Vagina (tissue), 2 donors: ENCODE measurements at places on chromosomes 11 and 22. TPM values are rescaled to one million over a fixed set of nuclear protein-coding genes. Genes with fewer than 3 reads are reported as not detected.

DNA sequence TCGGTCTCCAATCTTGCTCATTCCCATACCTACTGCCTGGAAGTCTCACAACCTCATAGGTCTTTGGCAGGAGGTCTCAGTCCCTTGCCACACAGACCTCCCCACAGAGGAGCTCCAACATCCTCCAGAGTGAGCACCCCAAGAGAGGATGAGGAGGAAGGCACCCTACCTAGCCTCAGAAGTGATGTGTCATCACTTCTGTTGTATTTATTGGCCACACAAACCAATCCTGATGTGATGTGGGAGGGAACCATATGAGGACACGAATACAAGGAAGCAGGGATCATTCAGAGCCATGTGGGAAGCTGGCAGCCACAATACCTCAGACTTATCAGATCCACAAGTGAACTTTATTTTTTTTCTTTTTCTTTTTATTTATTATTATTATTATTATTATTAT, 9.0 kb upstream of the UPK2 start:
- H3K4me1 ChIP-seq, result no peaks in the 10 kb centered on the region
- H3K36me3 ChIP-seq, result no peaks in the 10 kb centered on the region
- H3K4me3 ChIP-seq, result no peak overlapping the region
- no peaks in the 10 kb centered on the region for H3K27me3 ChIP-seq
- H3K27ac ChIP-seq, result no peak overlapping the region
- no peak for DNase-seq

GRCh38 chr11:20894296-20894695, 224.9 kb downstream of the NELL1 start:
- H3K27ac ChIP-seq, result no peak overlapping the region
- H3K36me3 ChIP-seq, result no peaks in the 10 kb centered on the region
- no peaks in the 10 kb centered on the region for H3K27me3 ChIP-seq
- H3K4me1 ChIP-seq, result no peaks in the 10 kb centered on the region

DNA sequence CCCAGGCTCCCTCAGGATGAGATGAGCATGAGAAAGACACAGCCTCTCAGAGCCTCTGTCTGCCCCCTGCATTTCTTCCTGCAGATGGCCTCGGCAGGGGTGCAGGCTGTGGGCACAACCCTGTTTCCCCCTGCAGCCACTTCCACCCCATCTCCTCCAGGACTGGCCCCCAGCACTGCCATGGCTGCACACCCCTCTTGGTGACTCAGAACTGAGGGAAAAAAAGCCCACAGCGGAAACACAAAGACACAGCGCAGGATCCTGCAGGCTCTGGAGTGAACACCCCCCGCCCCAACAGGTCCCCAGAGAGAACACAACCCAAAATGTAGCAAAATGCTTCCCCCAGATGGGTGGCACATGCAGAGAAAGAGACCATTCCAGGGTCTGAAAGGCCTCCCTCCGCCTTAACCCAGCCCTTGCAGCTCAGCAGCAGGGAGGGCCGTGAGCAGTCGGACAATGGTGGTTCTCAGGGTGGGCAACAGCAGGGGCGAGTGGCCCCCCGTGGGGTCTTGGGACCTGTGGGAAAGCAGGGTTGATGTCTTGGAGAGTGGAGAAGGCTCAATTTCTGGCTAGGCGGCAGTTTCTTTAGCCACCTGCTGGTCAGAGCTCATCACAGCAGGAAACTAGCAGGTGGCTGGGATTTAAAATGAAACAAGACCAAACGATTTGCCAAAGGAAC, 8.0 kb downstream of the TUBGCP6 start:
- DNase-seq, result no peak
- no peak overlapping the region for H3K4me3 ChIP-seq
- H3K36me3 ChIP-seq, result no peaks in the 10 kb centered on the region
- peaks cover 16% of the 10 kb centered on the region for H3K4me1 ChIP-seq
- no peak overlapping the region for H3K27ac ChIP-seq

- peak overlapping the region; percentile 88 for H3K27ac ChIP-seq
- DNase-seq, result no peak
- peak overlapping the region; percentile 30 for H3K4me3 ChIP-seq
- H3K4me1 ChIP-seq, result peaks cover 24% of the 10 kb centered on the region
- no peaks in the 10 kb centered on the region for H3K36me3 ChIP-seq
Measured at GRCh38 chr22:36419177-36419911, 31.6 kb upstream of the MYH9 start.

GRCh38 chr22:43857367-43857766, 4.9 kb downstream of the SULT4A1 start:
- DNase-seq, result no peak
- no peaks in the 10 kb centered on the region for H3K36me3 ChIP-seq
- H3K4me3 ChIP-seq, result no peak overlapping the region
- no peak overlapping the region for H3K27ac ChIP-seq
- H3K4me1 ChIP-seq, result no peaks in the 10 kb centered on the region
- peaks cover 6% of the 10 kb centered on the region for H3K27me3 ChIP-seq

DNA sequence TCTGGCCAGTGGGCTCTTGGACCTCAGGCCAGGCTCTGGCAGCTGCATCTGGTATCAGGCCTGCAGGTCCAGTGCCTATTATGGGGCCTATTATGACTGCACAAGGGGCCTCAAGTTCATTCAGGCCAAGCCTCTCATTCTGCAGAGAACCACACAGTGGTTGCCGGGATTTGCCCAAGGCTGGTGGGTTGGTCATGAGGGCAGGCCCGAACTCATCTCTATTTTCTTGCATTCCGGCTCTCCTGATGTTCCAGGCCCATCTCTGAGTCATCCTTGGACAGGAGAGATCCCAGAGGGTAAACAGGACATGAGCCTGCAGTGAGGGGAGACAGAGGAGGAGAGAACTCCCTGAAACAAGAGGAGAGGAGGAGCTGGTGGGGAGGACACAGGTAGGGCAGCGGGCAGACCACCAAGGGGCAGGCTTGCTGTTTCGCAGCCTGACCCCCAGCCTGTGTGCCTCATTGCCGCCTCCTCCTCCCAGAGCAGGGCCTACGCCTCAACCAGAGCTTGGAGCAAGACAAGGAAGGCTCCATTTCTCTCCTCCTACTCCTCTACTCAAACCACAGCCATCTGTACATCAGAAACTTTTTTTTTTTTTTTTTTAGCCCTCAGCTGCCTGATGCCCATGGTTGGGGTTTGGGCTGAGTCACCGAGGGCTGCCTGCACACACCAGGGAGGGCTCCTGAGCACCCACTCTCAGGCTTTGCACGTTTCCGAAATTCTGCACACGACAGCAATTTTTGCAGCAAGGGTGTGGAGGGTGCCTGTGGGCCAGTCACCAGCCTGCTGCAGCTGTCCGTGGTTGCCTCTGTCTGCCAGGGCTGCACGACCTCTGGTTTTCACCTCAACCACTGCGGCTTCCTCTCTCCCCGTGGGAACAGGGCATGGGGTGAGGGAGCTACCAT, 12.7 kb upstream of the TREH start:
- DNase-seq, result no peak
- no peaks in the 10 kb centered on the region for H3K36me3 ChIP-seq
- H3K27ac ChIP-seq, result peak overlapping the region; percentile 7
- H3K4me1 ChIP-seq, result peaks cover 33% of the 10 kb centered on the region
- no peaks in the 10 kb centered on the region for H3K27me3 ChIP-seq
- H3K4me3 ChIP-seq, result no peak overlapping the region

IGSF9B gene
- 10.1 TPM for total RNA-seq

OR2AG2 gene
- total RNA-seq, result not detected

PHLDB1 gene
- total RNA-seq, result 119 TPM

KCNJ11 gene
- not detected for total RNA-seq

OR8D1 gene
- not detected for total RNA-seq

UBQLNL gene
- total RNA-seq, result 0.98 TPM

CRYBB3 gene
- total RNA-seq, result not detected

FAT3 gene
- 9.6 TPM for total RNA-seq
